ENCODE measurements at places on chromosomes 12 and 14. TPM values are rescaled to one million over a fixed set of nuclear protein-coding genes. Genes with fewer than 3 reads are reported as not detected.

The SUOX gene
- 20.4 TPM for polyA plus RNA-seq

The P2RX2 gene
- not detected for polyA plus RNA-seq

The GARIN6 gene
- not detected for polyA plus RNA-seq

The ASB2 gene
- polyA plus RNA-seq = not detected

The TPPP2 gene
- not detected for polyA plus RNA-seq

The PLA2G1B gene
- polyA plus RNA-seq = not detected

The ZNF10 gene
- 52.3 TPM for polyA plus RNA-seq

The ADCY4 gene
- not detected for polyA plus RNA-seq

The WASHC4 gene
- 52.6 TPM for polyA plus RNA-seq

The FGF6 gene
- not detected for polyA plus RNA-seq

The IL22 gene
- polyA plus RNA-seq = not detected

The ART4 gene
- polyA plus RNA-seq = not detected

The C1QL4 gene
- polyA plus RNA-seq = 13.7 TPM

The GSC gene
- polyA plus RNA-seq = not detected

The IL26 gene
- polyA plus RNA-seq = not detected

The TBX3 gene
- not detected for polyA plus RNA-seq

The TEAD4 gene
- 1.6 TPM for polyA plus RNA-seq

The SCYL2 gene
- 101 TPM for polyA plus RNA-seq

The HOTAIR gene
- polyA plus RNA-seq = not detected

The NCKAP5L gene
- 6.5 TPM for polyA plus RNA-seq

The SLC25A47 gene
- polyA plus RNA-seq = 0.44 TPM

The MANSC4 gene
- 0.54 TPM for polyA plus RNA-seq

The GNG2 gene
- 515 TPM for polyA plus RNA-seq

The RPS29 gene
- polyA plus RNA-seq = 7,007 TPM

The KRT82 gene
- polyA plus RNA-seq = not detected

The ITFG2 gene
- polyA plus RNA-seq = 22.2 TPM

The TMPRSS12 gene
- not detected for polyA plus RNA-seq

The RITA1 gene
- polyA plus RNA-seq = 22.8 TPM

The TSHR gene
- polyA plus RNA-seq = not detected

The ANKRD33 gene
- polyA plus RNA-seq = not detected

The SERPINA10 gene
- polyA plus RNA-seq = not detected

The ADCY6 gene
- 48.2 TPM for polyA plus RNA-seq

The PTCSC3 gene
- polyA plus RNA-seq = not detected

The KERA gene
- not detected for polyA plus RNA-seq

The MOAP1 gene
- polyA plus RNA-seq = 225 TPM

The TMEM121 gene
- polyA plus RNA-seq = 19.5 TPM

The USP44 gene
- polyA plus RNA-seq = 3.2 TPM

The MGST1 gene
- polyA plus RNA-seq = not detected

Data from neural cell (in vitro differentiated cells).